Stromal cell of bone marrow (primary cell): ENCODE measurements at places on chromosomes 3 and 15.
A peak's percentile ranks its signal among the peaks of the same experiment; 100 is the strongest.

DNA sequence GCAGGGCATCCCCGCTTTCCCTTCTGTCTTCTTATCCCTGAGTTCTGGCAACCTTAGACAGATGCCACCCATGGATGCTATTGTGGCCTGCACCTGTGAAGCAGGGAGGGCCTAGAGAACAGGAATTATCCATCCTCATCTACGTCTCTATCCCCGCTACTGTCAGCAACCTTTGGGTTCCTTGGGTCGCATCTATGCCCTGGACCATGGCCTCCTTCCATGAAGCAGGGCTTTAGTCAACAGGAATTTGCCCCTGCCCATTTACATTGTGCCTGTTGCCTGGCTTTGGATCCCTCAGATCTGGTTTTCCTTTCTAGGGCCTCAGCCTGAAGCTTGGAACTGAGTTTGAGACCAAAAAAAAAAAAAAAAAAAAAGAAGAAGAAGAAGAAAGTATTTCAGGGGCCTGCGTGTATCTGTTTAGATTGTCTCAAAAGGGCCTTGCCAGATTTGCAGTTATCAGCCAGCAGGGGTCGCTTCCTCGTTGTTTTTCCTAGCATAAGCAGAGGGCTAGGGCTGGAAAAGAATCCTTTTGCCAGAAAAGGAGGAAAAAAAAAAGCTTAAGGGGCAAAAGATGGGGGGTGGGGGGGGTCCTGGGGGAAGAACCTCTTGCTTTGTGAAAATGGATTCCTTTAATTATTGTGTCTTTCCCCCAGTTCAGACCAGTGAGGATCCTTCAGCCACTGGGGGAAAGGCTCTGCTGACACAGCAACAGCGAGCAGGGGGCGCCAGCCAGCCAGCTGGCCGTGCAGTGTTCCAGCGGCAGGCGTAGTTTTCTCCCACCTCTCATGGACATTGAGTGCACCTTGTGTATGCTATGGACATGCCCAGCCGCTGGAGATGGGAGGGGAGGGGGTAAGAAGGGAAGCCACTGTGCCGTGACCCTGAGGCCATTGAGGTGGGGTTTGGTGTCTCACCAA lies 65.7 kb upstream of the ALDH1L1 start:
- DNase-seq: peak; percentile 42

DNA sequence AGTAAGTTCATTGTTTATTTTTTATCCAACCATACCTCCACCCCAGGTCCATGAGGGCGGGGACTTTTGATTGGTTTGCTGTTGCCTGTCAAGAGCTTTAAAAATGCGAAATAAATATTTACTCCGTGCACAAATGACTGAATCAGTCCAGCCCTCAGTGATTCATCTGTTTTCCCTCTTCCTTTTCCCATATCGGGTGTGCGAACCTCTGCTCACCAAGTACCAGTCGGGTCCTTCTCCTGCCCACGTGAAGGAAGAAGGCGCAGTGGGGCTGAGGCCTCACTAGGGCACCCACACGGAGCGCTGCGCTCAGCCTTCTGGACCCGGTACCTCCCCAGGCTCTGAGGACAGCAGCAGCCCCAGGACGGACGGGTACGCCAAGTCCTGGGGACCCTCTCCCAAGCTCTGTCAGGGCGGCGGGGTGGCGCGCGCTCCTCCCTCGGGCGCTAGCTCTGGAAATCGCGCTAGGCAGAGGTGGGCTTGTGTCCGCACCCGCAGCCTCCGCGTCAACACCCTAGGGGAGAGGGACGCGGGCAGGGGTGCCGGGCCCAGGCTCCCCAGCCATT lies 70.5 kb upstream of the EPHB3 start:
- no peak for DNase-seq

- peak; percentile 13 for DNase-seq
Observed at GRCh38 chr15:58066042-58066867, 744 bp upstream of the ALDH1A2 start.

DNA sequence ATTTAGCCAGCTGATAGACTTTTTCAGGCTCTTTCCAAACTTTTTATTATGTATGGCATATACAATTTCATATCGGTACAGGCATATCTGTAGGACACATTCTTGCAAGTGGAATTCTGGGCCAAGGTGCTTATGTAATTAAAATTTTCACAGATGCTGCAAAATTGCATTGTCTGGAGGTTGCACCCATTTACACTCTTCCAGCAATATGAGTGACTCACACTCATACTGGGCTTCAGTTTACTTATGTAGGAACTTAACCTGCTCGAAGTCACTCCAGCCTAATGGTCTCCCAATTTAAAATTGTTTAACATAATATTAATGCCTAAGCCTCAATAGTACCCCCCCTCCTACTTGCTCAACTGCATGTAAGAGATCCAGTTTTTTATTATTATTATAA lies 11.2 kb upstream of the SEC62 start:
- no peak for DNase-seq

DNA sequence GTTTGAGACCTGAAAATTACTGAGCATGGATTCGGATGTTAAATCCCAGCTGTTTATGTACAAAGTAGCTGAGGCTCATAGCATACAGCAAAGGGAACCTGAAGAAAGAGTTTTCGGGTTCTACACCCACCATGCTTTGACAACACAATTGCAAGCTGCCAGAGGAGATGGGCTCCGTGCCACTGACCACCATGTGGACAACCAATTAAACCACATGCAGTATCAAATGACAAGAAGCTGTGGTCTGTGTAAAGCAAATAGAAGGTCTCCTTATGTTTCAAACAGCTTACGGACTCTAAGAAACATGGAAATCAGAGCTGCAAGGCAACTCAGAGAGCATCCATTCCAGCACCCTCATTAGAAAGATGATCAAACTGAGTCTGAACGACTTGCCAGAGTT lies 12.9 kb downstream of the GABRB3 start:
- no peak for DNase-seq

DNA sequence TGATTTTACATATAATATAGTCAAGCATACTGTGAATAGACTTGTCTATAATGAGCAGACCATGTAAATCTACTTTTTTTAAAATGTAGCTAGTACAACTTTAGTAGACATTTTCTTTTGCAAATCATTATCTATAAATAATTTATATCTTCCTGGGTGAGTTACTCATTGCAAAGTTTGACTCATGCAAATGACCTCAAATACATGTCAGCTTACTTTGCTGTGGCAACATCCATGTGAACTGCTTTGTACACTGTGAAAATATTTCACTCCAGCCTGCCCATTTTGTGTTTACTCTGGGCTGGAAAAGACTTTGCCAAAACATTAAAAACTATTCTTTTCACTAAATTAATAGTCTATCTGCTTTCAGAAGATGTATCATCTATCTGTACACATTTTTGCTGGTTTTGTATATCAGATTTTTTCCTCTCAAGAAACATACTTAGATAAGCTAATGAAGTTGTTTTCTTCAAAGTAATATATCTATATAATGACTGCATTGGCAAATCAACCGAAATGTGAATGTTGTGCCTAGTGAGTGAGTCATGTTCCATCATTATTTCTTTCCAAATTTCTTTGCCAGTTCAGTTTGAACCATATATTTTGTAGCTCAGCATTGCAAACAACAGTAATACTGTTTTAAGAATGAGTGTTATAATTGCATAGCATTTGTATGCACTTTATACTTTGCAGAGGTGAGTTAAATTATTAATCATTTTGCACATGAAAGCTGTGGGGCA lies 26.5 kb downstream of the IGSF10 start:
- DNase-seq: peak; percentile 92

DNA sequence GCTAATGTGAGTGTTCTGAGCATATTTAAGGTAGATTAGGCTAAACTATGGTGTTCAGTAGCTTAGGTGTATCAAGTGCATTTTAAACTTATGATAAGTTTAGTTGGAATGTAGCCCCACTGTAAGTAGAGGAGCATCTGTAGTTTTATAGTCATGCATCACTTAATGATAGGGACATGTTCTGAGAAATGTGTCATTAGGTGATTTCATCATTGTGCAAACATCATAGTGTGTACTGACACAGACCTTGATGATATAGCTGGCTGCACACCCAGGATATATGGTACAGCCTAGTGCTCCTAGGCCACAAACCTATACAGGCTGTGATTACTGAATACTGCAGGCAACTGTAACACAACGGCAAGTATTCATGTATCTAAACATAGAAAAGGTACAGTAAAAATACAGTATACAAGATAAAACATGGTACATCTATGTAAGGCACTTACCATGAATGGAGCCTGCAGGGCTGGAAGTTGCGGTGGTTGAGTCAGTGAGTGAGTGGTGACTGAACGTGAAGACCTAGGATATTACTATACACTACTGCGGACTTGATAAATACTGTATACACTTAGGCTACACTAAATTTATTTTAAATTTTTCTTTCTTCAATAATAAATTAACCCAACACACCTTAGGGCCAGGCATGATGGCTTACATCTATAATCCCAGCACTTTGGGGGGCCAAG lies 17.9 kb downstream of the DNAH1 start:
- no peak for DNase-seq

- no peak for DNase-seq
Observed at GRCh38 chr3:118436697-118437262, 597.9 kb downstream of the IGSF11 start.

- peak; percentile 43 for DNase-seq
Observed at GRCh38 chr3:190044142-190044541, 76.6 kb downstream of the P3H2 start.

GRCh38 chr15:72199721-72200212 lies 2.2 kb upstream of the GRAMD2A start:
- DNase-seq: peak; percentile 53

DNA sequence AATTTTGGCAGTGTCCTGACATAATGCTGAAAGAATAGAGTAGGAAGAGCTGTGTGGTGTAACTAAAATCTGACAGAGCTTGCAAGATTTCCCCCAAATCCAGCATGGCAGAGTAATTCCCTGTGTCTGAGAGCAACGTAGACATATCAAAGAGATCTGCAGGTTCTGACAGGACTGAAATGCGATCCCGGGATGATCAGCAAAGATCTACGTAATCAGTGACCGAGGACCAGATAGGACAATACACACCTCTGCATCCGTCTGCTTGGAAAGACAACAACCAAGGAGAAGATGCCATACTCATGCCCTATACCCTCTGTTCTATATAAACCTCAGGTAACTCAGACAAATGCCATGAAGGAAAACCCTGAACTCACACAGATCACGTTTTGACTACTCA lies 26.6 kb upstream of the SYNPR start:
- DNase-seq: no peak

DNA sequence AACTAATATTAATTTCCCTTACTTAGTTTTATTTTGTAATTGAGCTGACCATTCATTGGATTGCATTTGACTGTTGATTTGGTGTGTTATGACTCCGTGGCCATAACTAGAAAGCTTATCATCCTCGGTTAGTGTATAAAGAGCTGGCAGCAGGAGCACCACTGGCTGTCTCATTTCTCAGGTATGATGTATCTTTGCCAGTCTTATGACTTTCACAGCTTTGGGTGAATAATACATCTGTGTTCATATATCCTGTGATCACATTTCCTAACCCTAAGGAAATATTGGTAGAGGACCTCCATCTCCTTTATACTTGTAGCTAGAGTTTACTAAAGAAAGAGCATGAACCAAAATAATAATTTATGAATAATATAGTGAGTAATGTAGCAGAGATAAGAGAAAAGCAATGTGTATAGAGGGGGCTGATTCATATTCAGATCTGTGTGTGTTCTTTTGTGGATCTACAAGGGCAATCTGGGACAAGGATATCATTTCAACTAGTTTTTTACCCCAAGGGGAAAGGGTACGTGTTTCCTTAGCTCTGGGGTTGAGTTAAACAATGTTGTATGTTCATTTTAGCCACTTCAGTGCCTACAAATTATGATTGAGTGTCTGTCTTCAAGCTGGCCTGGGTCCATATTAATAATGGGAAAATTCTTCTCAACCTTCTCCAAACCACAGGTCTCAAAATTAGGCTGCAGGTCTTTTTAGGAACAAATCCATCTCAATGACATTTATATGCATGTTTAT lies 901.7 kb downstream of the NTRK3 start:
- DNase-seq: peak; percentile 67

GRCh38 chr15:69979262-69979661 lies 118.5 kb downstream of the TLE3 start:
- DNase-seq: no peak

GRCh38 chr3:177353140-177353539 lies 155.9 kb upstream of the TBL1XR1 start:
- no peak for DNase-seq

GRCh38 chr3:120831066-120831465 lies 76.9 kb upstream of the STXBP5L start:
- DNase-seq: no peak

GRCh38 chr15:76185716-76186115 lies 125.6 kb downstream of the ETFA start:
- peak; percentile 44 for DNase-seq

DNA sequence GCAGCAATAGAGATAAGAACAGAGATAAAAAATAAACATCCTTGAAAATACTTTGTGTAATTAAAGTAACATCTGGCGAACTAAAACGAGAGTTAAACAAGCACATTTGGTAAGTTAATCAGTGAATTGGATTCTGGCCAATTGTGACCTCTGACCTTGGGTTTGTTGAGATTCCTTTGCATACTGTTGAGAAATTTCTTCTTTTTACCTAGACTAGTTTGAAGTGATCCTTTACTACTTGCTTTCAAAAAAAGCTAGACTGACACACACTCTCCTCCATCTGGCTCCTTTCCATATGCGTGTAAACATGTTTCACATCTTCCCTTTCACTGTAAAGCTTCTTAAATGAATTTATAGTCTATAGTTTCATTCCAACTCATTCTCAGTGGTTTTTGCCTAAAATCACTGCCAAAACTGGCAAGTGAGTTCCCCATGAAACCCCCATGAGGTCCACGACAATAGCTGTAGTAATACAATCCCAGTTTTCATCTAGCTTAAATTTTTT lies 17.3 kb upstream of the GBE1 start:
- DNase-seq: no peak

GRCh38 chr3:124044956-124045355 lies 53.0 kb upstream of the ROPN1 start:
- DNase-seq: no peak

GRCh38 chr3:98791341-98792325 lies 28.5 kb downstream of the ST3GAL6 start:
- no peak for DNase-seq

DNA sequence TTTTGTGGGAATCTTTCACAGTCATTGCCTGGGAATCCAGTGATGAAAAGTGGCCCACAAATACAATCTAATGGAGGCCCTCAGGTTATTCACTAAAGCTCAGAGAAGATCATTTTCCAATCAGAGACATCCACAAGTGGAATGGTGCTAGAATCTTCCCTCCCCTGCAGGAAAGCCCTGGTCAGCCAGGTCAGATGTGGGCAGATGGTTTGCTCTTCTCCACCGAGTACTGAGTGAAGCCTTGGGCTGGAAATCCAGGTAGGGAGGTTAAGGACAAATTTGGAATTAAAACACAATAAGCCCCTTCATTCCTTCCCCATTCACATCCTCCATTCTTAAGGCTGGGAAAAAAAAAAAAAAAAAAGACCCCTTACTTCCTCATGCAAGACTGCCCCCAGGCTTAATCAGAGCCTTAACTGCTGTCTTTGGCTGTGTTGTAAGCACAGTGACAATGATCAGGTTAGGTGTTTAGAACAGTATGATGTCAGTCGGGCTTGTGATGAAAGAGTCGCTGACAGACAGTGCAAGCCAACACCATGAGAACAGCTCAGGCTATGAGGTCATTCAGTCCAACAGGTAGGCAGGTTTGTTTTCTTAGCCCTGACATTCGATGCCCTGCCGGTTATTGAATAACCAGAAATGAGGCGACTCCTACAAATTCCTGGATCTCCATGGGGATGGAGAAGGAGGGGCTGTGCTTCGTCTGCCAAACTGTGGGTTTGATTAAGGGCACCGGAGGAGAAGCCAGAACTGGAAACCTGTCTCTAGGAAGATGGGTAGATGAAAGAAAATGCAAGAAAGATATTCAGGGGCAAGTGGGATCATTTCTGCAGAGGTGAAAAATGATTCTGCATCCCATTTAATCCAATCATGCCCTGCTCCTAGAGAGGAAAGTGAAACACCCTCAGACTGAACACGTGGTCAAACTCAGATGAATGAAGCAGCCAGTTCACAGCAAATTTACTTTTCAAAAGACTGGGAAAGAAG lies 23.5 kb upstream of the HES1 start:
- DNase-seq: no peak
